ENCODE measurements at places on chromosomes 11 and 22.

DNA sequence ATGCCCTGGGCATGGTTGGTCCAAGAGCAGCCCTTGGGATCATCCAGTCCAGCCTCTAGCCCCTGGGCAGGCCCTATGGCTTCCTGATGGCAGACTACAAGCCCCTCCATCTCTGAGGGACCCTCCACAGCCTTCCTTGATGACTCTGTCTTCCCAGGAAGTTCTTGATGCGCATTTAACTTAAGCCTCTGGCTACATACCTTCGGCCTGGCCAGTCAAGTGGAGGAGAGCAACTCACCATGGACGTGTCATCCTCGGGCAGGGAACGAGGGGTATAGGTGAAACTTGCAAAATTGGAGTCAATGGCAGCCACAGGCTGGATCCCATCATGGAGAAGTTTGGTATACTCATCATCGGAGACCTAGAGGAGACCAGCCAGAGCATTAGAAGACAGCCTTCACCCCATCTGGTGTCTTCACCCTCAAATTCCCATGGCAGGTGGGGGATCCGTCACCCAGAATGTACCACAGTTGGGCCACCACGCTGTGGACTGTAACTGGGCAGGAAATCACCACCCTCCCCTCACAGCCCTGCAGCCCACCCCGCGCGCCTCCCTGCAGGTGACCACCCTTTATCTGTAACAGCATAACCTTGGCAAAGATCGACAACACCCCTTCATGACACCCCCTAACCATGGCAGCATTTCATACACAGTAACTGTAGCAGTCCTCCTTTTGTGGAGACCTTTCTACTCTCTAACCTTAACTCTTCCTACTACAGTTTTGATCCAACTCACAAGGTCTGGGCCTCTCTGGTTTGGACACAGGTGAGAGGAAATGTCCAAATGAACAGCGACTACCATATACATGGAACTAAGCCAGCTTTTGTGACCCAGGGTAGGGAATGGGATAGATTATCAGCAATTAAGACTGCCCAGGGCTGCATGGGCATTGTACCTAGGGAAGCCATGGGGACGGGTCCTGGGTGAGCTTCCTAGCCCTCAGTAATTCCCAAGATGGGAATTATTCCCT is 91.7 kb downstream of the PDE2A start:
- DNase-seq: no peak

GRCh38 chr11:129508163-129508562 is 132.5 kb downstream of the BARX2 start:
- DNase-seq: no peak

DNA sequence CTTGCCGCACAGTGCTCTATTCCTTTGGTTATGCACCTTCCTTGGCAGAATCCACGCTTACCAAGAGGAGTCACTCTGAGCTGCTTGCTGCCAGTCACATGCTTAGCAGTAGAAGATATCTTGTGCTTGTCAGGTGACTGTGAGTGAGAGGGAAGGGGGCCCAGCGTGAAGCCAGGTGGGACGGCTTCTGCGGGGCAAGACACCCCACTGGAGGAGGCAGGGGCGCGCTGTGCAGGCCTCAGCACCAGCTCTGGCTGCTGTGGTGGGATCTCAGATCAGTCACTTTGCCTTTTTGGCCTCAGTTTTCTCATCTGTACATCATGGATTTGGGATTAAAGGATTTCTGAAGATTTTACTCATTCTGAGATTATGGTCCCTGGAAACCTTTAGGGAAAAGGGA is 63.9 kb upstream of the B3GAT1 start:
- no peak for DNase-seq

GRCh38 chr22:35150183-35151107 is 84.5 kb downstream of the ISX start:
- no peak for DNase-seq

All from amniotic stem cell (primary cell).